ENCODE measurements at places on chromosomes 1 and 21. TPM values are rescaled to one million over a fixed set of nuclear protein-coding genes. Genes with fewer than 3 reads are reported as not detected.

GRCh38 chr1:92862605-92863004 is 30.8 kb downstream of the RPL5 start:
- DNase-seq = no peak

DNA sequence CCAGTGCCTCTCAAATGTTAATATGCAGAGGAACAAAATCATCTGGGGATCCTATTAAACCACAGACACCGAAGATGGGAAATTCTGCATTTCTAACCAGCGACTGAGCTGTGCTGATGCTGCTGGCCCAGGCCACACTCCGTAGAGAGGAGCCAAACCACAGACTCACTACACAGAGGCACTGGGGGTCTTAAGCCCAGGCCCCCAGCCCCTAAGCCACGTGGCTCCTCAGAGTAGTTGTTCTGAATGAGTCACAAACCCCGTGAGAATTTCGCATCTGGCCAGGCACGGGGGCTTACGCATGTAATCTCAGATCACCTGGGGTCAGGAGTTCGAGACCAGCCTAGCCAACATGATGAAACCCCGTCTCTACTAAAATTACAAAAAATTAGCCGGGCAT is 2.8 kb upstream of the CELA2A start:
- DNase-seq = no peak

LCE1E gene
- not detected for total RNA-seq

PAQR6 gene
- 4.7 TPM for total RNA-seq
